SJCRH30 (cell line): ENCODE measurements at places on chromosomes 11 and 22.

- DNase-seq = no peak
- no peaks in the 10 kb centered on the region for H3K36me3 ChIP-seq
- H3K27ac ChIP-seq = no peak overlapping the region
- no peaks in the 10 kb centered on the region for H3K27me3 ChIP-seq
- H3K4me3 ChIP-seq = no peak overlapping the region
Measured at GRCh38 chr11:110455718-110456117, 26.0 kb downstream of the FDX1 start.

- no peaks in the 10 kb centered on the region for H3K36me3 ChIP-seq
- H3K27me3 ChIP-seq = no peaks in the 10 kb centered on the region
- peak overlapping the region; percentile 83 for H3K27ac ChIP-seq
- no peak for DNase-seq
- peaks cover 32% of the 10 kb centered on the region for H3K4me1 ChIP-seq
- H3K4me3 ChIP-seq = peak overlapping the region; percentile 76
Measured at GRCh38 chr22:25403284-25403810, 161.1 kb upstream of the GRK3 start.

- peaks cover 11% of the 10 kb centered on the region; the same call in 1 of the 2 replicates for H3K36me3 ChIP-seq
- H3K27ac ChIP-seq = no peak overlapping the region
- peaks cover 53% of the 10 kb centered on the region for H3K4me1 ChIP-seq
- no peak for DNase-seq
- no peaks in the 10 kb centered on the region for H3K27me3 ChIP-seq
Measured at GRCh38 chr22:23229646-23230045, 49.3 kb downstream of the BCR start.

DNA sequence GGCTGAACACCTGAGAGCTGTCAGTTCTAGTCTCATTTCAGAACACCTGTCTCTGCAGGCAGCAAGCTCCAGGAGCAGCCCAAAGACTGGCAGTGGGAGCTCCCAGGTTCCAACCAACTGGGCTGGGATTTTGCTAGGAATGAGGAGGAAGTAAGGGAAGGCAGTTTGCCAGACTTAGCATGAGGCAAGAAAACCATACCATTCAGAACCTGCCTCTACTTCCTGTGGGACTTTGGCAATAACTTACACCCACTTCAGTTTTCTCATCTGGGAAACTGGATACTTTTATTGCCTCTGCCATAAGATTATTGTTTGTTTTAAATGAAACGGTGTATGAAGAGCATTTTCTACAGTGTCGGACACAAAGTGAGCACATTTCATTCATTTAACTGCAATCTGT lies 363.7 kb upstream of the ISX start:
- no peak overlapping the region for H3K4me3 ChIP-seq
- no peak overlapping the region for H3K27ac ChIP-seq
- no peak for DNase-seq
- no peaks in the 10 kb centered on the region for H3K4me1 ChIP-seq
- H3K27me3 ChIP-seq = no peaks in the 10 kb centered on the region
- H3K36me3 ChIP-seq = no peaks in the 10 kb centered on the region

GRCh38 chr11:129854232-129854805 lies 38.7 kb downstream of the TMEM45B start:
- H3K36me3 ChIP-seq = no peaks in the 10 kb centered on the region
- H3K4me3 ChIP-seq = no peak overlapping the region
- H3K4me1 ChIP-seq = peaks cover 5% of the 10 kb centered on the region; the same call in 1 of the 2 replicates
- H3K27ac ChIP-seq = no peak overlapping the region
- DNase-seq = no peak

GRCh38 chr11:120178561-120179056 lies 32.2 kb upstream of the OAF start:
- DNase-seq = no peak
- H3K27ac ChIP-seq = no peak overlapping the region
- no peaks in the 10 kb centered on the region for H3K4me1 ChIP-seq
- H3K36me3 ChIP-seq = no peaks in the 10 kb centered on the region
- H3K4me3 ChIP-seq = no peak overlapping the region
- no peaks in the 10 kb centered on the region for H3K27me3 ChIP-seq

- no peak overlapping the region for H3K4me3 ChIP-seq
- no peaks in the 10 kb centered on the region for H3K36me3 ChIP-seq
- no peaks in the 10 kb centered on the region for H3K27me3 ChIP-seq
- H3K27ac ChIP-seq = no peak overlapping the region
- DNase-seq = no peak
Measured at GRCh38 chr11:78291503-78292108, 102.9 kb downstream of the USP35 start.

DNA sequence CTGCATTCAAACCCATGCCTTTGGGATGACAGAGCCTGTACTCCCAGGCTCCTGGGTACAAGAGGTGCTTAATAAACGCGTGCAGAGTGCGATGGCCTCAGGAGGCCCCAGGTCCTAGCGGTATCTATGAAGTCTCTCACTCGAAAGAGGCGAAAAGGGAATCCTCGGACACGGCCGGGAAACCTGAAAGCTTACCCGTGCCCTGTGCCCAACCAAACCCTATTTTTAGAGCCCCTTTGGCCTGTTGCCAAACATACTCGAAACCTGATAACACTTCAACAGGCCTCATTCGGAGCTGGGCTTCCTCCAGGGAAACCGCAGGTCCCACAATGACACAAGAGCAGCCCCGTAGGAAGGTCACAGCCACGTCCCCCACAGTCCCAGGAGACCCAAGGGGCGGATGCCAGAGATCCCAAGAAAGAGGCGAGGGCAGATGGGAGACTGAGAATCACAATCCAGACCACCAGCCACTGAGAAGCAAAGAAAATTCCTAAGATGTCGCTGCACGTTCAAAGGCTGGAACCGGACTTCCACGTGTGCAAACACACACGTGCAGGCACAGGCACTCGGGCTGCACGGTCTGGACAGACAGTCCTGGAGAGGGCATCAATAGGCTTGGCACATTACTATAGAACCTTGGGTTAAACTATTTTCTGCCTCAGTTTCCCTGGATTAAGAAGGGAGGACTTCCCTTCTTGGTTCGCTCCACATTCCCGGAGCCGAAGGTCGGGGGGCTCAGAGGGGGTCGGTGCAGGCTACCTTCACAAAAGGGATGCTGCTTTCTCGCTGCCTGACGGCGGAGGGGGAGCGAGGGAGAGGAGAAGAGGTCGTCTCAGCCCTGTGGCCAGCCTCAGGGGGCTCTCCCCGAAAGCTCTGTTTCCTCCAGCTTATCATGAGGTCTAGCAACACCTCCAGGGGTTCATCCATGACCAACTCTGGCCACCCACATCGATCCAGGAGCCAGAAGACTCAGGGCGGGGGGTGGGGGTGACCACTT lies 8.2 kb downstream of the PDGFB start:
- peaks cover 49% of the 10 kb centered on the region for H3K27me3 ChIP-seq
- peaks cover 33% of the 10 kb centered on the region for H3K4me1 ChIP-seq
- DNase-seq = peak; percentile 93

DNA sequence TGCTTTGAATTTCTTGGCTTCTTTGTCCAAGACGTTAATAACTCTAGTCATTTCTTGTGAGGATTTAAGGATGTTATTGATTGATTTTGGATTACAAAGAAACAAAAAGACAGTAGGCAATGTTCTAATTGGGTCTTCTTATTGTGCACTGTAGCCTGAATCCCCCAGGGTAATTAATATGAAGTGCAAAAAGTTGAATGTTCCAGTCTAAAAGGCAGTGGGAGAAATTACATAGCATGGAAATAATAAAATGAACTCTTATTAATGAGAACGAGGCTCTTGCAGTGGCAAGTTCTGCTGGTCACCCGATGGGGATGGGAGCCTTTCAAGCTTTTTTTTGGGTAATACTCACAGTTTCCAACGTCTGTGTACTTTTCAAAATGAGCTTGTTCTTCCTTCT lies 45.6 kb downstream of the UBASH3B start:
- H3K4me3 ChIP-seq = no peak overlapping the region
- no peak for DNase-seq
- H3K27me3 ChIP-seq = no peaks in the 10 kb centered on the region
- H3K27ac ChIP-seq = no peak overlapping the region
- H3K4me1 ChIP-seq = no peaks in the 10 kb centered on the region

DNA sequence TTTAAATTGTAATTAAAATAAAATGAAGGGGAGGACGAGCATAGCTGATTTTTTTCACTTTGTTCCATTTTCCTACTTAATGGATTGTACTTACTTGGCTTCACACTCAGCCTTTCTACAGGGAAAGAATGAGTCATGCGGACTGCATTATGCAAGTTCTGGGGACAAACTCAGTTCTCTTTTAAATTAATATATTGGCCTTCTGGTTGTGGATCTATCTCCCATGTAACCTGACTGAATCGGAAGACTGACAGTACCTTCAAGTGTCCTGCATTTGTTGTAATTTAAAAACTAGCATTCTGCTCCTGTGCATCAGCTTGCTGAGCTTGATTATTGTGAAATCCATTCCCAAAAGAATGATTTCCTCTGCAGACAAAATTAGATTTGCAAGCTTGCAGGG lies 12.2 kb downstream of the OR8D1 start:
- DNase-seq = no peak
- no peak overlapping the region for H3K4me3 ChIP-seq
- no peaks in the 10 kb centered on the region for H3K27me3 ChIP-seq
- H3K36me3 ChIP-seq = no peaks in the 10 kb centered on the region
- H3K27ac ChIP-seq = no peak overlapping the region

DNA sequence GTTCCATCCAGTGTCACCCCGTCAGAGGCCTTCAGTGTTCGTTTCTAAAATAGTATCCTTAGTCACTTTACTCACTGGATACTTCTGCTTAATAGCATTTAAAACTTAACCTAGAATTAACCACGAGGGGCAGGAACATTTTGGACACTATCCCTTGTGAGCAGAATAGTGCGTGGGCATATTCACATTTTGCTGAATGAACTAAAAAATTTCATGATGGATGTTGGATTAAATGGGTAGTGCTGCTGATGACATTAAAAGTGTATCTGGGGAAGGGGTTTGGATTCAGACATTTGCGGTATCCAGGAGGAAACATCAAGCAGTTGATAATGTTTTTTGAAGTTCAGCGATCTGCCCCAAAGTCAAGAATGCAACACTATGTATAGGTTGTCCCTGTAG lies 750 bp upstream of the NAT10 start:
- H3K4me3 ChIP-seq = peak overlapping the region; percentile 90
- no peak for DNase-seq
- H3K36me3 ChIP-seq = peaks cover 28% of the 10 kb centered on the region
- H3K27me3 ChIP-seq = no peaks in the 10 kb centered on the region
- no peaks in the 10 kb centered on the region for H3K4me1 ChIP-seq

GRCh38 chr11:20355221-20356219 lies 8.0 kb upstream of the HTATIP2 start:
- H3K27me3 ChIP-seq = no peaks in the 10 kb centered on the region
- no peak overlapping the region for H3K4me3 ChIP-seq
- H3K36me3 ChIP-seq = no peaks in the 10 kb centered on the region
- no peak overlapping the region for H3K27ac ChIP-seq
- 0 out of 2 replicates have a peak, but pooled peaks cover 2% of the 10 kb centered on the region for H3K4me1 ChIP-seq
- DNase-seq = peak; percentile 65

- no peaks in the 10 kb centered on the region for H3K36me3 ChIP-seq
- H3K4me1 ChIP-seq = no peaks in the 10 kb centered on the region
- no peaks in the 10 kb centered on the region for H3K27me3 ChIP-seq
- H3K27ac ChIP-seq = no peak overlapping the region
- H3K4me3 ChIP-seq = no peak overlapping the region
Measured at GRCh38 chr11:70843906-70844305, 408.5 kb downstream of the SHANK2 start.

- no peak for DNase-seq
- no peaks in the 10 kb centered on the region for H3K27me3 ChIP-seq
- no peaks in the 10 kb centered on the region for H3K4me1 ChIP-seq
- no peak overlapping the region for H3K4me3 ChIP-seq
- no peak overlapping the region for H3K27ac ChIP-seq
Measured at GRCh38 chr11:102577182-102577581, 46.6 kb upstream of the MMP7 start.

DNA sequence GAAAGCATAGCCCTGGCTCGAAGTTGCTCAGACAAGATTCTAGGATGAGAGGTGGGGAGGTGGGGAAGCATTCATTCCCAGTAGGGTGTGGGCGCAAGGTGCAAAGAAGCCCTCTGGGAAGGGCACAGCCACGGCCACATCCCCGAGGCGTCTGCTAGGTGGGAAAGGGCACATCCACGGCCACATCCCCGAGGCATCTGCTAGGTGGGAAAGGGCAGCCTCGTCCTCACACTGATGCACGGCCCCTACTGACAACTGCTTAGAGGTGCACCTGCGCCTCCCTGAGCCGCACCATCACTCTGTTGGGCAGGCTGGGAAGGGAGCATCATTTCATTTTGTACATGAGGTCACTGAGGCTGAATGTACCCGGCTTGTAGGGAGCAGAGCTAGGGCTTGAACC lies 94.6 kb upstream of the PITPNB start:
- no peaks in the 10 kb centered on the region for H3K27me3 ChIP-seq
- no peak overlapping the region for H3K27ac ChIP-seq
- H3K4me1 ChIP-seq = 0 out of 2 replicates have a peak, but pooled peaks cover 3% of the 10 kb centered on the region
- H3K36me3 ChIP-seq = no peaks in the 10 kb centered on the region
- no peak overlapping the region for H3K4me3 ChIP-seq

DNA sequence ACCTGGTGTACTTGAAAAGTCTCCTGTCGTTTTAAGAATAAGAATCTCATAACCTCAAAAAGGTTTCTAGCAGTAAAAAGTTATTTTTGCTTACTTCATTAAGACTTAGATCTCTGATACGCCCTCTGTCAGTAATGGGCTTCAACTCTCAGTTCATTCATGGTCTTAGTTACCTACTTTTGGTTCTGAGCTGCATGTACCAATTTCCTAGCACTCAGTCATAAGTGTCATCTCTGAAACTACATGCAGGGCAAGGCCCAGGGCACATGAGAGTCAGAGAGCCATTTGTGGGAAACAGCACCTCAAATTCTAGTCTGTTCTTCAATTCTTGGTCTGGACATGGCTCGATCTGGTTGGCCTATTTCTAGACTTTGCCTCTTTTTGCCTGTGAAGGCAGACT lies 838.4 kb downstream of the FAM181B start:
- no peak for DNase-seq
- no peaks in the 10 kb centered on the region for H3K4me1 ChIP-seq
- H3K27me3 ChIP-seq = no peaks in the 10 kb centered on the region
- no peak overlapping the region for H3K4me3 ChIP-seq
- no peaks in the 10 kb centered on the region for H3K36me3 ChIP-seq

GRCh38 chr22:24386937-24387471 lies 40.4 kb upstream of the ADORA2A start:
- H3K4me1 ChIP-seq = no peaks in the 10 kb centered on the region
- peaks cover 9% of the 10 kb centered on the region for H3K36me3 ChIP-seq
- DNase-seq = no peak
- H3K27me3 ChIP-seq = no peaks in the 10 kb centered on the region

- DNase-seq = no peak
- H3K36me3 ChIP-seq = no peaks in the 10 kb centered on the region
- H3K4me3 ChIP-seq = no peak overlapping the region
Measured at GRCh38 chr11:121967131-121967704, 148.8 kb downstream of the BLID start.

GRCh38 chr22:30605449-30606110 lies 1.4 kb upstream of the TCN2 start:
- peaks cover 8% of the 10 kb centered on the region; the same call in 1 of the 2 replicates for H3K4me1 ChIP-seq
- H3K27ac ChIP-seq = no peak overlapping the region
- no peaks in the 10 kb centered on the region for H3K27me3 ChIP-seq
- no peaks in the 10 kb centered on the region for H3K36me3 ChIP-seq
